ENCODE measurements at places on chromosomes 12 and 14. TPM values are rescaled to one million over a fixed set of nuclear protein-coding genes. Genes with fewer than 3 reads are reported as not detected.
A peak's percentile ranks its signal among the peaks of the same experiment; 100 is the strongest.

The SLCO1C1 gene
- total RNA-seq = not detected

The HOXC12 gene
- not detected for total RNA-seq

DNA sequence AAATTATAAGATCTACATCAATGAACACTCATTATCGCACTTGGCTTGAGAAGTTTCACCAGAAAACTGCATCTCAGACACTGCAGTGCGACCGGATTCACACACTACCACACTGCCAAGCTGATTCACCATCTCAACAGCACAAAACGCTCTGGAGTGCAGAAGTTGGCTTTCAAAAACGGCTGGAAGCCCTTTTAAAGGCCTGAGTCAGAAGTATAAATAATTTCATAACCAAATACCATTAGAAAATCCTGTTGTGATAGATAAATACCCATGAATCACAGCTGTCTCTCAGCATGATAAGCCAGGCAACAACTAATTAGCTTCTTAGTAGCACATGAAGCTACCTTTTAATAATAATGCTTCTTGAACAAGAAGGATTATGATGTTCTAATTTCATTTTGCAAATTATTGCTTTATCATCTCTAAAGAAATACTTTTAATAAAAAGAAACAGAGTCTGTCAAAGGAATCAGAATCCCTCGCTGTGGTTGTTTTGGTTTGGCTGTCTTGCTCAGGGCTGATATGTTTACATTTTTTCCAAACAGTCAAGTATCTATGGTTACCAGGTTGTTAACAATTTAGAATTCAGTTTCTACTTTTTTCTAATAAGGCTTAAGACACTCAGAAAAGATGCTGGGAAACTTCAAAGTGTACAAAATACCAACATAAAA, 51.2 kb downstream of the SLC2A13 start:
- no peak overlapping the region for H3K4me3 ChIP-seq
- no peak overlapping the region for H3K27ac ChIP-seq
- no peaks in the 10 kb centered on the region for H3K4me1 ChIP-seq
- no peaks in the 10 kb centered on the region for H3K27me3 ChIP-seq
- DNase-seq = no peak

DNA sequence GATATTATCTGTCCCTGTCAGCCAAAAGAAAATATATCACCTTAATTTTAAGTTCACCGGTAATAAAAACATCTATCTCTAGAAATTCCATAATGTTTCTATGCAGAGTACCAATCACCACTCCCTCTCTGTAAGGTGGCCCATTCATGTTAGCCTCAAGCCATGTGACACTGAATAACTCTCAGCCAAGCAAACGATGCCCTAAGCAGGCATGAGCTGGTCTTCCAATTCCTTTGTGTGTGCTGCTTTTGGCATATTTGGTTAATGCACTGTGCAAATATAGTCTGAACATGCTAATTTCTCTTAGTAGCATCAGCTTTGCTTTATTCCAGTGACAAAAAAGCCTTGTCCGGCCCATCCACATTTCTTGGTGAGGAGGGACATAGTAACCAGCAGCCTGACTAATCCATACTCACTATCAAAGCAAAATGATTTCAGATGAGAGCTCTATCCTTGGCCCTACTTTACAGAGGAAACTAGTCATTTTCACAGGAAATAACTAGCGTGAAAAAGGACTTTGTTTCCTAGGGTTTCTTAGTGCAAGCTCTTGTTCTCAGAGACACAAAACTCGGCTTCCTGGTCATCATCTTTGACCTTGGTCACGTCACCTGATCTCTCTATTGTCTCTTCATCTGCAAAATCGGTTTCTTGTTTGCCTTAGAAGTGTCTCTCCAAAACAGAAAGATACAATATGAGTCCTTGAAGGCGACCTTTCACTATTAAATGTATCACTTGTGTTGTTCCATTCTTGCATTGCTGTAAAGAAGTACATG, 59.2 kb upstream of the RTRAF start:
- H3K4me3 ChIP-seq = no peak overlapping the region
- DNase-seq = no peak
- peaks cover 60% of the 10 kb centered on the region for H3K4me1 ChIP-seq
- peaks cover 76% of the 10 kb centered on the region for H3K36me3 ChIP-seq
- H3K27ac ChIP-seq = peak overlapping the region; percentile 78
- H3K27me3 ChIP-seq = no peaks in the 10 kb centered on the region

- no peaks in the 10 kb centered on the region for H3K27me3 ChIP-seq
- no peak for DNase-seq
- H3K27ac ChIP-seq = no peak overlapping the region
- H3K4me3 ChIP-seq = no peak overlapping the region
Measured at GRCh38 chr12:68324531-68324930, 7.6 kb downstream of the MDM1 start.

DNA sequence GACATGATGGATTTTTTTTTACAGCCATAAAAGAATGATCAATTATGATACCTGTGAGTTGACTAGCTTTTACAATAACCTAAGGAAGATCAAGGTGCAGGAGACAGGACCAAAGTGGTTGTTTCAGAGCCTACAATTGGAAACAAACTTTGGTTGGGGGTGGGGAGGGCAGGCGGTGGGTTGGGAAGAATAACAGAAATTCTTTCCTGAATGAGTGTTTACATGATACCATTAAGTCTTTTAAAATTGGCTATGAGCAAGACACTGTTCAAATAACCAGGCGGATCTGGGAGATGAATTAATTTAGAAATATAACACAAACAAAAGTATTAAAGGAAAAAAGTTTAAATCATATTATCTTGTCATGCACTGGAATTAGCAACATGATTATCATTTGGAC, 7.2 kb downstream of the NFYB start:
- H3K4me1 ChIP-seq = peaks cover 5% of the 10 kb centered on the region
- no peak overlapping the region for H3K27ac ChIP-seq
- H3K27me3 ChIP-seq = no peaks in the 10 kb centered on the region
- no peak for DNase-seq
